ENCODE measurements at places on chromosomes 11 and 22.
A peak's percentile ranks its signal among the peaks of the same experiment; 100 is the strongest.

- no peak for DNase-seq
These were observed 834 bp upstream of the FADS1 start for GRCh38 chr11:61817471-61818202.

DNA sequence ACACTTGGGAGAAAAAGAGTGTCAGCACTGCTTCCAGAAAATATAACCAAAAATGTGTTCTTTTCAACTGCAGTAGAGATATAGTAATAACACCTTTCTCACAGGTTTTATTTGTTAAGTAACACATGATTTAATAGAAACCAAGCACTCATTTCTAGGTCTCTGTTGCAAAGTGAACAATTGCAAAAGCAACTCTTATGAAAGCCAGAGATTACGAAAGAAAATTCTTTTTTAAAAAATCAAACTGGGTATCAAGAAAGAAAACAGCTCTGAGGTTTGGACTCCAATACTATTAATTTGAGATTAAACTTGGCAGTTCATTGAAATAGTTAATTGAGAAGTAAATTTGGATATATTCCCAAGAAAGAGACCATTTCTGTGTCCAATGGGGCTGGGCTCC is 9.8 kb upstream of the XKR3 start:
- no peak for DNase-seq

DNA sequence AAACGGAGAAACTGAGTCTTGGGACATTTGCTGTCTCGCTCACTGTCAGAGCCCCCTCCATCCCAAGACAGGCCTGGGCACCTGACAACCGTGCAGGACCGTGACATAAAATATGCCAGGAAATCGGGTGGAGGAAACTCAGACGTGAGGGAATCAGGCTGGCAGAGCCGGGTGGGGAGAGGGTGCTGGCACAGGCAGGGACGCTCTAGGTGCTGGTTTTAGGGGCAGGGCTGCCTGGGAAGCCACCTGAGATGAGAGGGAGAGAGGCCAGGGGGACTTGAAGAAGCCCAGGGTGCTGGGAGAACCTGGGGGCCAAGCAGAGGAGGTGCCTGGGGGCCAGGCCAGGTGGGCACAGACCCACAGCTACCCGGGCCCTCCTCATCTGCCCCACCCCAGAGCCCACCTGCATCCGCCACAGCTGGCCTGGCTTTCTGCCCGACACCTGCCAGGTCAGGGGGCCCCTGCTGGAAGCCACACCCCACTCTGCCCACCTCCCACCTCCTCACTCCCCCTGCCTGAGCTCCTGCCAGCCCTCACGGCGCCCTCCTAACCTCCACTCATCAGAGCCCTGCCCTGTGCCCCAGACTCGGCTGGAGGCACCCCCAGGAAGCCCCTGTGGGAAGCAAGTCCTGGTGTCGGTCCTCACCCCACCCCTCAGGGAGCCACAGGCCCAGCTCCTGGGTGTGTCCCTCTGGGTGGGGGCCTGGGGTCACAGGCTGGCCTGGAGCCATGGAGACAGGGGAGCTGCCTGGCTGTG is 27.3 kb upstream of the MUC5AC start:
- DNase-seq: no peak

DNA sequence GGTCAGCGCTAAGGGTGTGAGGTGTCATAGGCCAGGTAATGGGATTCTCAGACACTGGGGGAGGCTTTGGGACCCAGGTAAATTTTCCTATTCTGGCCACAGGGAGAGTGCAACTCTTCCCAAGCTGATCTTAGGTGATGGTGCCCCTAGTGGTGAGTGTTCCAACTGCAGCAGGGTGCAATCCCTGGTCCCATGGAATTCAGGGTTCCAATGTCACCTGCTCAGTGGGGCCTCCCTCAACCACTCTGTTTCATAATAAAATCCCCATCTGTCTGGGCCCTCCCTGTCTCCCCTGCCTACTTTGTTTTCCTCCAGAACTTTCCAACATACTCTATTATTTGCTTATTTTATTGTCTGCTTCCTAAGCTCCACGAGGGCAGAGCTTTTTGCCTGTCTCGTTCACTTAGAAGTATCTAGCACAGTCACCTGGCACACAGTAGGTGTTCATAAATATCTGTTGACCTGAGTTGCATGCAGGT is 2.9 kb upstream of the SGSM1 start:
- peak; percentile 36 for DNase-seq

- DNase-seq: no peak
These were observed 10.3 kb upstream of the CDON start for GRCh38 chr11:126072801-126073594.

DNA sequence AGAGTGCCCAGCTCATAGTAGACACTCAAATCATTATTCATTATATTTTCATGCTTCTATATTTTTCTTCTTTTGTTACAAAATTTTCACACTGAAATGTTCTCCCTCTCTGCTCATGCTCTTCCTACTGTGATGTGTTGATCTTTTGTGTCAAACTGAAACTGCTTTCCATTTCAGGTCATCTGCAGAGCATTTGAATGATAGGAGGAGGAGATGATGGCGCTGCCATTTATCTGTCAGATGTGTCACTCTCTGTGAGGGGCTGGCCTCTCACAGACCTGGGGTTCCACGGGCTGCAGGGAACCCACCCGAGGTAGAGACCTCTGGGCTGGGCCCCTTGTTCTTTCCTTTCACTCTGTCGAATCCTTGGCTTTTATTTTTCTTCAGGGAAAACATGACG is 41.1 kb downstream of the OR10A6 start:
- DNase-seq: no peak

DNA sequence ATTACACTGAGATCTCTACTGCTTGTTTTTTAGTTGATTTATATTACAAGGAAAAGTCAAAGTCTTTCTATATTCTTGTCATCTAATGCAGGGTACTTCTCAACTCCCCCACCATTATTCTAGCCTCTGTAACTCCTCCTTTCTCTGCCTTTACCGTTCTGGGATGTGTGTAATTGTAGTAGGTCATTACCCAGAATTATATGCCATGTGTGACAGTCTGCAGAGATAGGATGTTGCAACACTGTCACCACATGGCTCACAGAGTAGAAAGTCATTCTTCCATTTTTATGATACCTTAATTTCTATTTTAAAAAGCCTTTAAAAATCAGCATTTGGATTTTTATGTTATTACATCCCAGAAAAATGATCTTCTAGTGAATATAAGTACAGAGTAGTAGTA is 32.7 kb downstream of the ZNF143 start:
- no peak for DNase-seq

GRCh38 chr11:66854231-66854661 is 2.6 kb upstream of the LRFN4 start:
- no peak for DNase-seq

GRCh38 chr11:80538040-80538439 is 1097.2 kb upstream of the TENM4 start:
- DNase-seq: no peak

GRCh38 chr11:91244912-91245311 is 979.7 kb upstream of the FAT3 start:
- DNase-seq: no peak

GRCh38 chr11:64918017-64918416 is 1.0 kb upstream of the ATG2A start:
- DNase-seq: no peak

DNA sequence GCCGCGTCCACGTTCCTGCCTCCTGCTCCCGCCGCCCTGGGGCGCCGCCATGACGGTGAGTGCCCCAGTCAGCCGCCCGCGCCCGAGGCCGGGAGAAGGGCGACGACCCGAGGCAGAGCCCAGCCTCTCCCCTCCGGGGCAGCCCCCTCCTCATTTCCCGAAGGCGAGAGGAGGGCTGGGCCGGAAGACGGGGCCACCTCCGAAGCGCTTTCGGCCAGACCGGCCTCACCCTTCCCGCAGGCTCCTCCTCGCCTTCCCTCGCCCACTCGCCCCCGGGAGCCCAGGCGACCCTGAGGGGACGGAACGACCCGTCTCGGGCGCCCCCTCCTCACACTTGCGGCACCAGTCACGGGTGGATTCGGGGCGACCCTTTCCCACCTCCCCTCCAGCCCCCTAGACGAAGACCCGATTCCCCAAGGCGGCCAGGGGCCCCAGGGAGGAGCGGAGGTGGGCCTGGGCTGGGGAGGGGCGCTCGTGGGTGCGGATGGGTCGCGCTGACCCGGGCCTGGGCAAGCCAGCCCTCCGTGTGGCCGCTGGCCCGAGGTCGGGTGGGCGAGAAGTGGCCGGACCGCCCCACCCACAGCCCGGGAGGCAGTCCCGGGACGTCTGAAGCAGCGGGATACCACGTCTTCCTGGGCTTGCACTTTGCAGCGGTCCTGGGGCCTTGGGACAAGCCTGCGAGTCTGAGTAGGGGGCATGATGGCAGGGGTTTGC is 49.7 kb downstream of the TRIOBP start:
- DNase-seq: no peak

GRCh38 chr11:85475660-85476517 is 151.3 kb downstream of the DLG2 start:
- no peak for DNase-seq

GRCh38 chr22:27915986-27916385 is 3.1 kb downstream of the PITPNB start:
- no peak for DNase-seq

DNA sequence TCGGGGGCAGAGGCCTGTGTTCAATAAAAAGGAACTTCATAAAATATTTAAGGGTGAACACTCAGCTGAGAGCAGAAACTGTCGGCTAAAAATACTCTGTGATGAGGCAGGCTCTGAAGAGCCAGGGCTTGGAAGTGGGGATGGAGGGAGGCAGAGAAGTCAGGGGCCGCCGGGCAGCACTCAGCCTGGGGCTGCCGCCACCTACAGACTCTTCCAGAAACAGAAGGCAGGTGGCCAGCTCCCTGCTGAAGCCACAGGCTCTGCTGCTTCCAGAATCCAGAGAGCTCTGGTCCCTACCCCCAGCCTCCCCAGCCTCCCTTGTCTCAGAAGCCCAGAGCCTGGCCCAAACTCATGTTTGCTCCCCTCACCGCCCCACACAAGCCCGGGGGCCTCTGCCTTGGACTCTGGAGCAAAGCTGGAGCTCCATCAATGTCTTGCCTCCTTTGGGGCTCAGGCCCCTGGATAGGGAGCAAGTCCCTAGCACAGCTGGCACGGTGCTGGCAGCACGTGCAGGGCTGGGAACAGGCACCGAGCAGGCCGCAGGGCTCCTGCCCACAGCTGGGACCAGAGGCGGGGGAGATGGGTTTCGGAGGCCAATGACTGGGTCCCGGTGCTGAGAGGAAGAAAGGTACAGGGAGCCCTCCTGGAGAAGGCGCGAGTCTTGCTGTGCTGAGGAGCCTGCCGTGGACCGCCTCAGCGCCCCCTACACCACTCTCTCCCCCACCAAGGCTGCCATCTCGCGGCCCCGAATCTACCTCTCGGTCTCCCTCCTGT is 8.2 kb downstream of the LRFN4 start:
- no peak for DNase-seq

- DNase-seq: no peak
These were observed 52.4 kb downstream of the MCM5 start for GRCh38 chr22:35452351-35452781.

- DNase-seq: no peak
These were observed 16.7 kb downstream of the RIBC2 start for GRCh38 chr22:45429981-45430775.

DNA sequence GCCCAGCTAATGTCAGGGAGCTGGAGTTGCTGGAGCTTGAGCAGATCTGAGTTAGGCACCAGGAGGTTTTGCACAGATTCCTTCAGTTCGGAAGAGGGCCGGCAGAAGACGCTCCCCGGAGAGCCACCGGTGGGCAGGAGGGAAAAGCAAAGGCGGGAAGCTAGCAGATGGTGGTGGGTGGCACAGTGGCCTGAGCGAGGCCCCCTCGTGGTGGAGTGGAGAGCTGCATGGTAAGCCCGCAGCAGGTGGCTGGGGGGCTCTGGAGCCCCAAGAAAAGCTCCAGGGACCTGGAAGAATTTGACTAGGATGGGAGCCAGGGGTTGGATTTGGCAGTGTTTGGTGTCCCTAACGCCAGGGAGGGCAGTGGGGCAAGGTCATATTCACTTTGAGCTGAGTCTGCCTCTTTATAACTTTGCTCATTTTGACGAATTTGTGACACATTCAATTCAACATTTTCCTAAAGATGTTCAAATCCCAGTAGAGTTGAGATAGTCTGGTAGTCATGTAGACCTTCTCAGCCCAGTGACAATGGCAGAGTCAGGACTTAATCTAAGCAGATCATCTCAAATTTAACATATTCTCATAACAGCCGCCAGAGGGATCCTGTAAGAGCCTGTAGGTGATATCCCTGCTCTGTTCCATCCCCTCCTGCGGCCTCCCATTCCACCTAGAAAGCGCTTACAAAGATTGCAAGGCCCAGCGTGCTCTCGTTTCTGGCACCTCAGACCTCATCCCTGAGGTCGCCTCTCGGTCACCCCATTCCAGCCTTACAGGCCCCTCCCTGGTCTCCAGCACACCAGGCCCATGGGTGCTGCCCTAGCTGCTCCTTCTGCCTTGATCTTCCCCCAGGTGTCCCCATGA is 57.9 kb downstream of the TRIM29 start:
- no peak for DNase-seq

DNA sequence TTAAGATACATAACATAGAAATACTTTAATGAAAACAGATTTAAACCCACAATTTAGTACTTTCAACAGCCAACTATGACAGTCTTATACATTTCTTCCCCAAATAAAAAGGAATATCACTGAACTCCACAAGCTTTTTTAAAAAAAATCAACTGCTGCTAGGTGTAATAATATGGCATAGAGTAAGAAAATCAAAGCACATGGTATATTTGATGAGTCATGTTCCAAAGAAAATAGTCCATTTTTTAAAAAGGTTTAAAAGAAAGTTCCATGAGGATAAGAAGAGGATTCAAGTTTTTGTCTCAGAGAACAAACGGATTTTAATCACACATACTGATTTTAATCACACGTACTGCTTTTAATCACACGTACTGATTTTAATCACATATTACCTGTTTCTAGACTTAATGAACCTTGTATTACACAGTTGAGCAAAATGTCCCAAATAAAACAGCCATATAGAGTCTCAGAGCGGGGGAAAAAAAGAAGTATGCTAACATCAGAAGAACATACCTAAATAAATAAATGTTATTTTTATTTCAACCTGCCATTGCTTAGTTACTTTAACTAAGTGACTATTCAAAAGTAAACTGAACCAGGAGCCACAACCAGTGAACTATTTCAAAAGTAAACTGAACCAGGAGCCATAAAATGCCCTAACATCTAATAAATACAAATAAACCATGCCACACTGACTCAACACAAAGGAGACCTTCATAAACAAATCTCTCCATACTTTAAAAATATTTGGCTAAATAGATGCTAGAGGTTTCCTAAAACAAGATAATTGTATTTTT is 198.4 kb downstream of the SBF2 start:
- no peak for DNase-seq

- DNase-seq: no peak
These were observed 97.8 kb downstream of the PKNOX2 start for GRCh38 chr11:125262194-125262829.

DNA sequence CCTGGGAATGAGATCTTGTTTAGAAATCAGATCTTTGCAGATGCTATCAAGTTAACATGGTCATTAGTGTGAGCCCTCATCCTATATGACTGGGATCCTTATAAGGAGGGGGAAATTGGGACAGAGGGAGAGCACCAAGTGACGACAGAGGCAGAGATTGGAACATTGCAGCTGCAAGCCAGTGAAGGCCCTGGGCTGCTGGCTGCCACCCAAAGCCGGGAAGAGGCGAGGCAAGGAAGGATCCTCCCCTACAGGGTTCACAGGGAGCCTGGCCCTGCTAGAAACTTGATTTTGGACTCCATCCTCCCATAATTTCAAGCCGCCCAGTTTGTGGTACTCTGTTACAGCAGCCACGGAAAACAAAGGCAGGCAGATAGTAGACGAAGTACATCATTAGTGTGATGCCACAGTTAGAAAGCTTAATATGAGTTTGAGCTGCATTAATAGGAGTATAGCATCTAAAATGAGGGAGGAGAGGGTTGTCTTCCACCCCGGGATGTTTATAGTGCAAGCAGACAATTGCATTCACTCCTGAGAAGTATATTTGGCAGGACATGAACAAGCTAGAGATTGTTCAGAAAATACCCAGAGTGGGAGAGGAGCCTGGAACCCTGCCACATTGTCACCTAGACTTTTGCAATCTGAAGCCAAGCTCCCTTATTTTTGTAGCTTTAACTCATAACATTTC is 56.8 kb upstream of the CLMP start:
- DNase-seq: no peak

All from activated CD4-positive, alpha-beta T cell treated with anti-CD3 and anti-CD28 coated beads for 1 hour (primary cell).